ENCODE measurements at places on chromosomes 6 and 20.

- DNase-seq, result no peak
Observed at GRCh38 chr6:167137081-167137480, 14.2 kb downstream of the CCR6 start.

- no peak for DNase-seq
Observed at GRCh38 chr6:82603871-82604270, 240.3 kb downstream of the TPBG start.

GRCh38 chr6:142819603-142820337 is 125.2 kb downstream of the HIVEP2 start:
- no peak for DNase-seq

DNA sequence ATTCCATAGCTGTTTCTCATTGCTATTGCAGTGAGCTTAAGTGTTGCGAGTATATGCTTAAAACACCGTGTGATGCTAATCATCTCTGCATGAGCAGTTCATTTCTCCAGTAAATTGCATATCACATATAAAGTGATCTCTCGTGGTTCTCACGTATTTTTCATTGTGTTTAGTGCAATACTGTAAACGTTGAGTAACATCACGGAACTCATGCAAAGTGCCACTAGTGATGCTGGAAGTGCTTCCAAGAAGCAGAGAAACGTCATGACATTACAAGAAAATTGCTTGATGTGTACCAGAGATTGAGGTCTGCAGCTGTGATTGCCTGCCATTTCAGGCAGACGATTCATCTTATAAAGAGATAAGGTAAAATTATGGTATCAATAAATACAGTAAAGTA is 830.4 kb downstream of the GRIK2 start:
- no peak for DNase-seq

- DNase-seq, result no peak
Observed at GRCh38 chr6:118562959-118563358, 14.9 kb downstream of the PLN start.

- DNase-seq, result no peak
Observed at GRCh38 chr20:9141070-9141469, 72.2 kb downstream of the PLCB4 start.

- DNase-seq, result no peak
Observed at GRCh38 chr20:4546786-4547185, 174.9 kb upstream of the PRND start.

DNA sequence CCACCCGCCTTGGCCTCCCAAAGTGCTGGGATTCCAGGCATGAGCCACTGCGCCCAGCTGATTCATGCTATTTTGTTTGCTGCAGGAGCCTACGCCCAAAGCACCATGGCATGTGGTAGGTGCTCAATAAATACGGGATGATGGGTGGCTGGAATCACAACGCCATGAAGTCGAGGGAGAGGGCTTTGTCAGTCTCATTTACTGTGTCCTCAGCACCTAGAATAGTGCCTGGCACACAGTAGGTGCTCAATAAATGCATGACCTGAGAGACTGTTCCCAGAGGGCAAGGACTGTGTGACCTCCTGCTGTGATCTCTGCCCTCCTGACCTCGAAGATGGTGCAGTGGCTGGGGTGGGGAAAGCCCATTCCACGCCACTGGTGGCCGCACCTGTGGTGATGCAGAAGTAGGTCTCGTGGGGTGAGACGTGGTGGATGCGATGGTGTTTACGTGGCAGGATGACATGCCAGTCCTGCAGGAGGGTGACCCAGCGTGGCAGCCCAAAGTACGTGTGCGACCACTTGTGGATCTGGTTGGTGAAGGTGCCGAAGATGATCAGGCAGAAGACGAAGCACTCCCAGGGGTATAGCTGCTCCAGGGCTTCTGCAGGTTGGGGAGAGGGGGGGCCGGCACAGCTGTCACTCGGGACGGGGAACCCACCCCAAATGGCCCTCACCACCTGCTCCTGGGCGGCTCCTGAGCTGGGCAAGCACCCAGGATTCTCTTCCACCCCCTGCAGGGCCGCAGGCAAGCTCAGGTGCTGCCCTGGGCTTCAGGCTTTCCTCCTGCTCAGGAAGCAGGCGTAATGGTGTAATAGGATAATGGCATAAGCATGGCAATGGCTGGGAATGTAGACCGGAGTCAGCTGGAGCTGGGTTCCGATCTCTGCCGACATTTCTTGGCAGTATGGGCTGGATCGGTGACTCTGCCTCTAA is 14.9 kb upstream of the UBE2V1 start:
- no peak for DNase-seq

DNA sequence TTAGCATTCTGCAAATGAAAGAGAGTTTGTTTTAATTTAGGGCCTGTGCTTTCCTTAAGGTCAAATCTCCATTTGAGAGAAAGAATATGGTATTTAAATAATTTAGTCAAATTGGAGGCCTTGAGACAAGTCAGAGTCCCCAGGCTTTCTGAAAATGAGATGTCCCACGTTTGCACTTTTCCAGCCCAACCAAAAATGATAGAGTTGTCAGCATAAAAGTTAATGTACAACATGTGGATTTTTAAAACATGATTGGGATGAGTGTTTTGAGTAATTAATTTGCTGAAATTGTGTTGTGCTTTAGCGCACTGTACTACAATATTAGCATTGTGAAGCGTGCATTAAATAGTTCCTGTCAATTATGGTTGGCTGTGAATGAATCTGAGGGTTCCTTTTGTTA is 10.0 kb downstream of the CD83 start:
- no peak for DNase-seq

DNA sequence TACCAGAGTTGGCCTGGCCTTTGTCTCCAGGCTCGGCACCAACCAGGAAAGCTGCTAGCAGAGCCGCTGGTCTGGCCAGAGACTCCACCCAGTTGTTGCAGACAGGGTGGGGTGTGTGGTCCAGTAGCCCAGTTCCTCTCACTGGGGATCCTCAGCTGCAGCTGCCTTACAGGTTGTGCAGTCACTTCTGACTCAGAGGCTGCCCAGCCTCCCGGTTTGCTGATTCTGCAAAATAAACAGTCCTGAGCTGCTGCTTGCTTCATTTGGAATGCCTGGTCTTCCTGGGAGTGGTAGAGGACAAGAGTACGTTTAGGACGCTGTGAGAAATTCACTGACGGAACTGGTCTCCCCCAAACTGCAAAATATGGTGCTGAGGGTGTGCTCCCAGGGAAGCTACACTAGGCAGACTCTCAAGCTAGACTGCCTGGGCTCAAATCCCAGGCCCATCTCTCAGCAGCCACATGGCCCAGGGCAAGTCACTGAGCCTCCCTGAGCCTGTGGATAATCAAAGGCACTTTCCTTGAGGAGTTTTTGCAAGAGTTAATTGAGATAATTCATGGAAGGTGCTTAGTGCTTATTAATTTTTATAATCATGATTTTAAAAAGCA is 246.1 kb downstream of the TFAP2C start:
- no peak for DNase-seq

DNA sequence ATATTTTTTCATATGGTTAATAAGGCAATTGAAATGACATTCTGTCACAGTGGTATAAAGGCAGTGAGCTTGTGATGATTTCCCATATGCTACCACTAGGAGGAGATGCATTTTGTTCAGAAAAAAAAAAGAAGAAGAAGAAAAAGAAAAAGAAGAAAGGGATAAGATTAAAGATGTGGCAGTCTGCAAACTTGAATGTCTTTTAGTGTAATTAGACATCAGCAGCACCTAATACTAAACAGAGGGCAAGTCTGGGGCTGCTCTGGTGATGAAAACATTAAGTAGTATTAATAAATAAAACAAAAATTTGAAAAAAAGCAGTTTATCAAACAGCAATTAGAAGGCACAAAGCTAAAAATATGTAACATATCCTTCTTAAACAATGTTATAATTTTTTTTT is 95.4 kb upstream of the DEFB112 start:
- no peak for DNase-seq

DNA sequence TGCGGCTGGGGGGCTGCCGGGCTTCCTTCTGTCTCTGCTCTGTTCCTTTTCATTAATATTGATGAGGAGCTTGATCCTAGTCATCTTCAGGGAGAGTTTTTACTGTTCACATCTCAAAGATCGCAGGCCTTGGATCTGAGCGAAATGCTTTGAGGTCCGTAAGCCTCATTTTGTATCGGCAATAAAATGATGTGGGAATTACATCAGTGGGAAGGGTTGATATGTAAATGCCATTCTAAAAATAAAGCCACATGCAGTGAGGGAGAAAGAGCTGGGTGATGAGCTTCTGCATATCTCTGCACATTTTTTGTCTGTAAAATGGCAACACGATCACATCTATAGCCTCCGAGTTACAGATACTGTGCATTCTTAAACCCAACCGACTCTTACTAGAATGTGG is 24.9 kb downstream of the CDH26 start:
- DNase-seq, result no peak

DNA sequence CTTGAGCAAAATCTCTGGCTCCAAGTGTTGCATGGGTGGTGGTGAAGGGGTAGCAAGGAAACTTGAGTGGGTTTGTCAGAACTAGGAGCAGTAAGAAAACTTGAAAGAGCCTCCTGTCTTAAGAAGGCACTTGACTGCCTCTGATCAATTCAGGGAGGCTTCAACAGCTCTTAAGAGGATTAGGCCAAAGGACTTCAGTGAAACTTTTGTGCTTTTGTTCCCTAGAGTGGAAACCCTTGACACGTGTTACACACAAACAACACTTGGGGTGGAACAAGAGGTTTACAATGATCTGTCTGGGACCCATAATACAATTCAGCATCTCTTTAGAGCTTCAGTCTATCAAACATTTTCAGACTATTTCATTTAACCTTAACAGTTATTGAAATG is 80.1 kb upstream of the ARMC2 start:
- no peak for DNase-seq

DNA sequence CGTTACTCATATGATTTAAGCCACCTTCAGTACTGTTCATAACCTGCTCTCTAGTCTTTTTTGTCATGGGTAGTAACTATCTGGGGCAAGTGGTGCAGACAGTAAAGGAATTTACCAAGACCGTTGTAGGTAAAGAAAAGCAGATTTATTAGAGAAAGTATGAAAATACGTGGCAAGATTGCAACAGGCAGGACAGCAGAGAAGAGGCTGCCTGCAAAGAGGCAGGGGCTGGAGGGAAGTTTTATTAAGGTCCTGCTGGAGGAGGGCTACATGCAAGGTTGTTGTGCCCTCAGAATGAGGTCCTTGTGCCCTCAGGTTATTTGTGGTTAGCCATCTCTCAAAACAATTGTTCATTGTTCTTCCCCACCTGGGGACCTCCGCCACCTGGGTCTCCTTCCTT is 444.3 kb downstream of the BCKDHB start:
- no peak for DNase-seq

DNA sequence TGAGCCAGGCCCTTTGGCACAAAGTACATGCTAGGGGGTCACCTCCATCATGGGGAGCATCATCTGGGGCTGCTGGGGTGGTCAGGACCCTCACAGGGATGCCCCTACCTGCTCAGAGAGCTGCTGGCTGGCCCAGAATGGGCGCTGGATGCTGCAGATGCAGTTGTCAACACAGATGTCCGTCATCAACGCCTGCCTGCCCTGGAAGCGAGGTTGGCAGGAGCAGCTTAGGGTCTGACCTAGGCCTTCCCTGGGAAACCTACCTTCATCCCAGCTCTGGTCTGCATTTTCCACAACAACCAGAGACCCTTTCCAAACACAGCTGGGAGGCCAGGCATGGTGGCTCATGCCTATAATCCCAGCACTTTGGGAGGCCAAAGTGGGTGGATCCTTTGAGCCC is 88.0 kb downstream of the EDN3 start:
- no peak for DNase-seq

DNA sequence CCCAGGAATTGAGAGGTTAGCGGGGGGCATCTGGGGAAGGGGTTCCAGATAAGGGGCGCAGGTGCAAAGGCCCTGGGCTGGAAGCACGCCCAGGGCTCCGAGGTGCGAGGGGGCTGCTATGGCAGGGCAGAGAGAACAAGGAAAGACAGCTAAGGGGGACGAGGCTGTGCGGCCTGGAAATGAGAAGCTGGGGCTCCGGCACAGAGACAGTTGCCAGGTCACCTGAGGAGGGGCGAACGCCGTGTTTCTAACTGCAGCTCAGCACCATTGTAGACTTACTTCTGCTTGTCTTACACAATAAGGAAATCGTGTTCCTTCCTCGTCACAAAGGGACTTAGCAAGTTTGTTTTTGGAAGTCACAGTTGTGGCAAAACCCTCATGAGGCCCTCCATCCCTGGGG is 68.9 kb upstream of the TBXT start:
- no peak for DNase-seq

DNA sequence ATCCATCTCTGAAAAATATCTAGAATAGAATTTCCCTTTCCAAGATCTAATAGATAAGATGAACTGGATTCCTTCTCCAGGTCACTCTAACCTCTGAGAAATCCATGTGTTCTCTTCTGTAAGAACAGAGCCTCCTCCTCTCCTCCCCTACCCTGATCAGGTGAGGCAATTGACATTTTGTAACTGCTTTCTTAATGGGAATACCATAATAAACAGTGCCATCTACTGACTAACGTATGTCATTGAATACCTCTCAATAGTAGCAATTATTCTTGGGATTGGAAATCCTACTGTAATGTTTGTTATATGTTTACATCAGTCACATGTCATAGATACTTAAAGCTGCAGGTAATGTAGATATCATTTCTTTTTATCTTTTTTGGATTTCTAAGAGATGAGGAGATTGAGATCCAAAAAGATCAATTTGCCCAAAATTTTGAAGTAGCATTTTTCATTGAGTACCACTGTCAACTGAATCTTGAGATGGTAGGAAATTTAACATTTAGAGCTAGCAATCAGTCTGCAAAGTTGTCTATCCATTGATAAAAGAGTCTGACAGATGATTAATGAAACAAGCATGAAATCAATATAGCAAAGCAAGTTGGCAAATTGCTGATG is 365.8 kb upstream of the HSF2 start:
- no peak for DNase-seq

DNA sequence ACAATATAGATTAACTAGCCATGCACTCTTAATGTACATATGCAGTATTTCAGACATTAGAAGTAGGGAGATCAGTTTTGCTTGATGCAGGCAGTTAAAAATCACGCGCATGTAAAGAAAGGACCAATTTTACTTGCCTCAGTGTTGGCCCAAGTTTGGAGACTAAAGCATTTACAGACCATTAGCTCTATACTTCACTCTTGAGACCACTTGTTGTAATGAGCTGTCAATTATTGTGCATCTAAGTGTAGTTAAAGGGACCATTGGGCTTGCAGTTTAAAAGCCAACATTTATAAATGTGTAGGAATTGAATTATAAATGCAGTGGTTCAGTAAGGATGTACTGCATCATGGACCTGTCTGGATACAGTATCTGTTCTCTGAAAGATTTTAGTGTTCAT is 53.7 kb downstream of the PLCB4 start:
- no peak for DNase-seq
